Skin of body (tissue), 3 donors: ENCODE measurements at places on chromosomes 6 and 20. TPM values are rescaled to one million over a fixed set of nuclear protein-coding genes. Genes with fewer than 3 reads are reported as not detected.

DNA sequence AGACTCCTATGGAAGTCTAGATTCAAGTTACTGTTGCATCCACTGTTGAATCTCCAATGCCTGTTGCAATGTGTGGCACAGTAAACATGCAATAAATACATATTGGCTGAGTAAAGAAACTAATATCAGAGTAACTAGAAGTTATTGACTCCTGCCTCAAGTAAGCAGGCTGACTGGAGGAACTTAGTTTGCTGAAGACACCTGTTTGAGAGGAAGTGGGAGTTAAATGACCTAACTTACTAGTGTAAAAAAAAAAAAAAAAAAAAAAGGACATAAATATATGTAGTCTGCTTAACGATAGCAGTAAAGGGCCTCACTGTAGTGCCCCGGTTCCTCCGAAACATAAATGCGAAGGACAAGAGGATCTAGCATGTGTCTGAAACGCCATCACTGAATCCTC is 249.8 kb upstream of the PRDM1 start:
- DNase-seq, result no peak

Gene PDE10A
- 9.2 TPM for total RNA-seq

DNA sequence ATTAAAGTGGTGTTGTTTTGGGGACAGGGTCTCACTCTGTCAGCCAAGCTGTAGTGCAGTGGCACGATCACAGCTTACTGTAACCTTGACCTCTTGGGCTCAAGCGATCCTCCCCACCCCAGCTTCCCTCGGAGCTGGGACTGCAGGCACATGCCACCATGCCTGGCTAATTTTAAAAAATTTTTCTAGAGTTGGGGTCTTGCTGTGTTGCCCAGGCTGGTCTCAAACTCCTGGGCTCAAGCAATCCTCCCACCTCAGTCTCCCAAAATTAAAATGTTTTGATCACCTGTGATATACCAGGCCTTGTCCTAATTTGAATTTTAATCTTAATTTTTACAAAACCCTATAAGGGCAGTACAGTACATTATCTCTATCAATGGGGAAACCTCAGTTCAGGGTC is 25.5 kb downstream of the ACOT13 start:
- no peak for DNase-seq

DNA sequence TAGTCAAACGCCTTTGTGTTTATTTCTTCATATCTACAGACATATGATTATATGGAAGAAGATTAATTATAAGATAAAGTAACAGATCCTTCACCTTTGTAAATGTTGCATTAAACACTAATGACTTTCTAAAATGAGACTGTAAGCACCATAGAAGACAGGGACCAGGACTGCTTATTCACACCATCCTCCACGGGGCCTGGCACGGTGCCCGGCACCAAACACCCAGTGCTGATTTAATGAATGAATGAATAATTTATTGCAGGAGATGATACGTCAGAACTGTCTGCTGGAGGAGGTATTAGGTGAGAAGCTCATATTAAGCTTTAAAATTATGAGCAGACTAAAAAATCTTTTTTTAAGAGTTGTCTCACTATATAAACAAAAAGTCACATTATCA is 88.3 kb downstream of the SLX4IP start:
- no peak for DNase-seq

- no peak for DNase-seq
These were observed 92.4 kb downstream of the DST start for GRCh38 chr6:56550301-56550700.

Gene SRPK1
- total RNA-seq, result 54.5 TPM

Gene GNAS-AS1
- 1.3 TPM for total RNA-seq

Gene RPRD1B
- 40.2 TPM for total RNA-seq

GRCh38 chr6:144119376-144119775 is 24.0 kb upstream of the SF3B5 start:
- DNase-seq, result no peak

- no peak for DNase-seq
These were observed 120.8 kb upstream of the BCLAF1 start for GRCh38 chr6:136410201-136411024.

DNA sequence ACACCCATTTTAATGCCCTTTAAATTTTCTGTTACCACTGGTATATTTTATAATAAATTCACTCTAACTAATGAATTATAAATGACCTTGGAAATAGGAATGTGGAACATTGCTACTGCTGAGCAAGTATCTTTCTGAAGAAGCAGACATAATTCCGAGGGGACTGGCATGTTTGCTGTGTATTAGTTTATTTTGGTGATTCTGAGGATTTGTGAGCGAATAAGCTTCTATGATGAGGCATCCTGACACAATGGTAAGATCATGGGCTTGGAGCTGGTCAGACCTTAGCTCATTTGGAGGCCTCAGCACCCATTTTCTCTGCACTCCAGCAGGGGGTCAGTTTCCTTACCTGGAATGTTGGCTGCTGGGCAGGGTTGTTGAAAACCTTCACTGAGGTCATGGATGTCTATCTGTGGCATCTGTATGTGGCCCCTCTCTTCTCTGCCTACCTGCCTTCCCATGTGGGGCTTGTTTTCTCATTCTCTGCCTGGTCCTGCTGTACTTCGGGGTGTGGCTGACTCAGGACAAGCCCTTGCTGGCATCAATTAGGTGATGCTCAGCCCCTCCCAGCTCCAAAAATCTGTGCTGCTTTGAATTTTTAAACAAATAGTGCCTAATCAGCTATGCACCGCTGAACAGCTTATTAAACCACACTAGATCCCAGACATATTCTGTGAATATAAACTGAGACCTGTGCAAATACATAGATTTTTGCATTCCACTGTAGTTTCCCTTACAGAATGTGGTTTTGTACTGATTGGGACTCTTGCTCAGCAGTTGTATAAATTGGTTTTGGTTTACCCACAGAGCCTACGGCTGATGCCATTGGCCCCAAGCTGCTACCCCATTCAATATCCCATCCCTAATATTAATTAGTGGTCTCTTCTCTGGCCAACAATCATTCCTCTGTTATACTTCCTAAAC is 10.7 kb downstream of the ARID1B start:
- no peak for DNase-seq

- DNase-seq, result no peak
These were observed 111.4 kb upstream of the HDGFL1 start for GRCh38 chr6:22457996-22458395.

Gene BMP5
- 5.0 TPM for total RNA-seq

Gene PRL
- total RNA-seq, result 0.39 TPM

Gene BPIFA1
- not detected for total RNA-seq

GRCh38 chr6:159758031-159759001 is 3.5 kb upstream of the ACAT2 start:
- no peak for DNase-seq

- no peak for DNase-seq
These were observed 3.6 kb upstream of the VSTM2L start for GRCh38 chr20:37899105-37900045.

Gene TFAP2A
- total RNA-seq, result 25.0 TPM

Gene C6orf132
- 14.5 TPM for total RNA-seq
